ENCODE measurements at places on chromosomes 5 and 9.

DNA sequence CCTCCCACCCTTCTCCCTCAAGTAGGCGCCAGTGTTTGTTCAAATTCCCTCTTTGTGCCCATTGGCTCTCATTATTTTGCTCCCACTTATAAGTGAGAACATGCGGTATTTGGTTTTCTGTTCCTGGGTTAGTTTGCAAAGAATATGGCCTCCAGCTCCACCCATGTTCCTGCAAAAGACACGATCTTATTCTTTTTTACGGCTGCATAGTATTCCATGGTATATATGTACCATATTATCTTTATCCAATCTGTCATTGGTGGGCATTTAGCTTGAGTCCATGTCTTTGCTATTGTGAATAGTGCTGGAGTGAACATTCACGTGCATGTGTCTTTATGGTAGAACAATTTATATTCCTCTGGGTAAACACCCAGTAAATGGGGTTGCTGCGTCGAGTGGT is 63.0 kb upstream of the OTULINL start:
- DNase-seq, result no peak

DNA sequence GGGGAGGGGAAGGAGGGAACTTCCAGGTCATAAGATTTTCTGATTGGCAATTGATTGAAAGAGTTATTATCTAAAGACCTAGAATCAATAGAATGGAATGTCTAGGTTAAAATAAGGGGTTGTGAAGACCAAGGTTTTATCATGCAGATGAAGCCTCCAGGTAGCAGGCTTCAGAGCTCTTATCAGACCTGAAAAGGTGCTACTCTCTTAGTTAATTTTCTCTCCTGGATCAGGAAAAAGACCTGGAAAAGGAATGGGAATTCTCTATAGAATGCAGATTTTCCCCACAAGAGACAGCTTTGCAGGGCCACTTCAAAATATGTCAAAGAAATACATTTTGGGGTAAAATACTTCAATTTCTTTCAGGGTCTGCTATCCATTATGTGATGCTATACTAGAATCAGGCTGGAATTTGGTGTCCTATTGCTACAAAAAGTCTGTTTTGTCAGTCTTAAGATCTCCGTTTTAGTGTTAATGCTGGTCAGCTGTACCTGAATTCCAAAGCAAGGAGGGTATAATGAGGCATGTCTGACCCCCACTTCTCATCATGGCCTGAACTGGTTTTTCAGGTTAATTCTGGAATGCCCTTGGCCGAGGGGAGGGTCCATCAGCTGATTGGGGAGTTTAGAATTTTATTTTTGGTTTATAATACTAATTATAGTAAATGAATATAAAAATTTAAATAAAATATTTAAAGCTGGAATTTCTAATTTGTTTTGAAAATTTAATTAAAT is 16.6 kb upstream of the STOM start:
- DNase-seq, result no peak

- no peak for DNase-seq
These were observed 2.1 kb upstream of the GLIS3 start for GRCh38 chr9:4301971-4302427.

- DNase-seq, result no peak
These were observed 217.6 kb downstream of the NFIB start for GRCh38 chr9:14096258-14096922.

GRCh38 chr5:169946743-169947295 is 33.5 kb downstream of the INSYN2B start:
- no peak for DNase-seq

GRCh38 chr9:94805585-94805984 is 79.1 kb downstream of the AOPEP start:
- DNase-seq, result no peak

GRCh38 chr5:169656125-169656901 is 19.2 kb downstream of the DOCK2 start:
- DNase-seq, result no peak

- no peak for DNase-seq
These were observed 6.2 kb downstream of the FER start for GRCh38 chr5:108753877-108754276.

GRCh38 chr5:42870882-42871418 is 59.3 kb upstream of the SELENOP start:
- peak; percentile 6 for DNase-seq

GRCh38 chr5:1101961-1102713 is 9.7 kb downstream of the SLC12A7 start:
- DNase-seq, result peak; percentile 50

- DNase-seq, result no peak
These were observed 70.6 kb downstream of the IQGAP2 start for GRCh38 chr5:76473661-76474060.

DNA sequence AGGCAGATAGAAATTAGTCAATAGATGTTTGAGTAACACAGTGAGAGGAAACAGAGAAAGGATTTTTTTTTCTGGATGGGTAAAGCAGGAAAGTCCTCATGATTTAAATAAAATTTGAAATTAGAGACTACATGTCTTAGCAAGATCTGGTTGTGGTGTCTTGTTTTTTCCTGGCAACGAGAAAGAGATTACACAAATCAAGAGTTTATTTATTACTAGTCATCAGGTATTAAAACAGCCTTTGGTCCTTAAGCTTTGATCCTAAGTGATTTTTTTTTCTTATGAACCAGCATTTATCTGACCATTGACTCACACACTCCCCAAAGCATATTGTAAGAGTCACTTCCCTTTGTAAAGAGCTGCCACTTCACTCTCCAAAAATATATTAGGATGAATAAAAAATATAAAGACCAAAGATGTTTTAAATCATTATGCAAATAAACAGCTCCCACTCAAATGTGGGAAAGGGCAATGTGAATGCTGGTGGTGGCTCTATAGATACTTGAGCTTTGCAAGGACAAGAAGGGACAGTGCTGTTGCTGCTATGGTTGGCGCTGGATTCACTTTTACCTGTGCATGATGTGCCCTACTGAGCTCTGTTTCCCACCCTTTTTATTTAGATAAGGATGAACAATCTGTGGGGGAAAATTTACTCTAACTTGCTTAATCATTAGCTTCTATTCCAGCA is 1726.5 kb downstream of the MAT2B start:
- DNase-seq, result no peak

DNA sequence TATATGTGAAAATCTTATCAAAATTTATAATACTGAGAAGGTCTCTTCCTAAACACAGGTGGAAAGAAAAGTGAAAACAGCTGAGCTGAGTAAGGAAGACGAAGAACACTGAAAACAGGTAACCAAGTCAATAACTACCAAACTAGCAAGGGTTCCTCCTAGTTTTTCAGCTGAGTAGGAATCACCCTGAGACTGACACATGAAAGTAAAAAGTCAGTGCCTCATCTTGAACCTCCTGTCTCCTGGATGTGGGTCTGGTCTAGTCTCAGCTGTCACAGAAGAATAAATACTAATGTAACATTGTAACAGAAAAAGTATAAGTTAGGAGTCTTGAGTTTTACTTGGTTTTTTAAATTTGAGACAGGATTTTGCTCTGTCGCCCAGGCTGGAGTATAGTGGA is 121.0 kb downstream of the MEF2C start:
- DNase-seq, result no peak

DNA sequence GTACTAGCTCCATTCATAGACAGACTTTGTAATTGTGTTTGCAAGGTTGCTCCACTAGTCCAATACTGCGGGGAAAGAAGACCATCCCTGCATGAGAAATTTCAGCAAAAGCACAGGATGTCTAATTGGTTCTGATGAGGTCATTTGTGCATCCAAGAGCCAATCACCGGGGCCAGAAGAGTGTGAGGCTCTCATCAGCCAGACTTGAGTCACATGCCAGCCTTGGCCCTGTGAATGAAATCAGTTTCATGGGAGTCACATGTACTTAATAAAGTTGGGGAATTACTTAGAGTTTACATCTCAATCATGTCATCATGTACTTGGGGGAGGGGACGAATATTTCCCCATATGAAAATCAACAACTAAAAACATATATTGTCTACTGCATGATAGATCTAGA is 1236.0 kb downstream of the MAT2B start:
- no peak for DNase-seq

DNA sequence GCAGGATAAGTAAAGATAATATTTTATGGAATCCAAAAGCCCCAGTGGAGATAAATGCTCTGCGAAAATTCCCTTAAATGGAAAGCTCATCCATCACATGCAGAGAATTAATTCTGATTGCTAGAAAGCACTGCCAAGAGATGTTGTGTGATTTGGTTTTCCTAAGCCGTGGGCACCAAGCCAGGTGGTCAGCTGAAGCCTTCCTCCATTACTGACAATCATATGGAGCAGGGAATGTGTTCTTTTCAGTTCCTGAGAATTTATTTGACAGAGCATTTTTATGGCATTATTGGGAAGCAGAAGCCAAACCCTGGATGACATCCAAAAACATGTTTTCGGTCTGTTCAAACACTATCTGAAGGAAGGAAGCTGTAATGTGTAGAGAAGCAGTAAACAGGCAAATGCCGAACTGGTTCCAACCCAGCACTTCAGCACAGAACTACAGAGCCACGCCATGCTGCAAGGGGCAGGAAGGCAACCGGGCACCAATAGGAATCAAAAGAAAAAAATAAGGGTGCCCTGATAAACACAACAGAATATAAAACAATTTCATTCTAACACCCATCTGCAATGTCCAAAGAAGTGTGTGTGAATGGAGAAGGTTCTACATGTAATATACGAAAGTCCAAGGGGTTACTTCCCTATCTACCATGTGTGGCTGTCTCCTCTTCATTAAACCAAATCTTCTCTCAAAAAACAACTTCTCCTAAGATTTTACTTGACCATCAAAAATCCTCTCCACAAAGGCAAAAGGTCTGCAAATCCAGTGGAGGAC is 12.3 kb downstream of the ARSB start:
- no peak for DNase-seq

DNA sequence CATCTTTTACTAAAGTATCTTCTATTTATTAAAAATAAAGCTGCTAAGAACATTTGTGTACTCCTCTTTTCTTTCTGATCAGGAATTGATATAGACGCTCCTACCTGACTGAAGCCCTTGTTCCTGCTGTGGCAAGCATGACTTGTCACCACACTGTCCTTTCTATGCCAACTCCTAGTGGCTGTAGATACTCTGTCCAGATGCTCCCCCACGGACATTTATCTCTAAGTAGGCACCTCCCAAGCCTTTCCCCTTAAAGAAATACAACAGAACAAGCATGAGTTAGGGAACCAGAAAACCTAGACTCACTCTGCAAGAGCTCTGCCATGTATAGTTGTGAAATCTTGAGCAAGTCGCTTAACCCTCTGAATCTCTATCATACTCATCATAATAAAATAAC is 53.2 kb downstream of the FAM114A2 start:
- no peak for DNase-seq

DNA sequence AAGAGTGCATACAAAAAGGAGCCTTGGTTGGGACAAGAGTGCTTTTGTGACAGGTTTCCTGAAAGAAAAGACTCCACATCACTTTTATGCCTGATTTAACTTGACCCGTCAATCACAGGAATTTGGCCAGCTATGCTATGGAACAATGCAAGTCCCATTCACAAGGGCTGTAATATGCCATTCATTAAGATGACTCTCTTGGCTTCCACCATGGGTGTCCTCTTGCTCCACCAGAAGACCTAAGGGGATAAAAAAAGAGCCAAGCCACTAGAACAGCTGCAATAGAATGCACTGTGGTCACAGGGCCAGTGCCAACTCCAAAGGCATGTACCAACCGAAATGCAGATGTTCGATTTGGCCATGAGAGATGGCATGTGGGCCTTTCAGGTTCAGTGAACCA is 480.1 kb upstream of the MPDZ start:
- no peak for DNase-seq

DNA sequence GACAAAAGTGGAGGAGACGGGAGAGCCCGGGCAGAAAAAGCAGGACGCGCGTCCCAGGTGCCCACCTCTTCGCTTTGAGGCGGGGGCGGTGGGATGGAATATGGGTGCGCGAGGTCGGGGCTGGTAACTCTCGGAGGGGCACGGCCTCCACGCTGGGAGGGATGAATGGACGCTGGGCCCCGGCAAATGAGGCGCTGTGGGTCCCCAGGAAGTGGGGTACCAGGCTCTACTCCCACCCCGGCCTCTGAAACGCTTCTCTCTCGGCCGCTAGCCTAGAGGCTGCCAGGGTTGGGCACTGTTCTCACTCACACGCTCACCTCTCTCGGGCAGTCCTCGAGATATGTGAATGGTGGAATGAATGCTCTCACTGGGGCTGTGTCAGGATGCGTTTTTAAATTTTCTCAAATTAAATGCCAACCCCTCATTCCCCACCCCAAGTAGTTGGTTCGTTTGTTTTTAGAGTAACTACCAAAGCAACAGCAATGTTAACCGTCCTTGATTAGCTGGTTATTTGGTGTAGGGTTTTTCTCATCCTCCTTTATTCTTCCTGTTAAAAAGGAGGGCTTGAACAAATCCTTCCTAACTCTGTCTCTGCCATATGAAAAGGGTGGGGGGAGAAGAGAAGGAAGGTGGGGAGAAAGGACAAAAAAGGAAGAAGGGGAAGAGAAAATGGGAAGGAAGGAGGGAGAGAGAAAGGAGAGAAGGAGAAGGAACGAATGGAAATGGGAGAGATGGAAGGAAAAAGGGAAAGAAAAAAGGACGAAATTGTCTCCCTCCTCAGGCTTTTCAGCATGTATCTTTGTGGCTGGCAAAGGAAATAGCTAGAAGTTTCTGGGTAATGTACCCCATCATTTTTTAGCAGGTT is 1.3 kb upstream of the EBF1 start:
- no peak for DNase-seq

DNA sequence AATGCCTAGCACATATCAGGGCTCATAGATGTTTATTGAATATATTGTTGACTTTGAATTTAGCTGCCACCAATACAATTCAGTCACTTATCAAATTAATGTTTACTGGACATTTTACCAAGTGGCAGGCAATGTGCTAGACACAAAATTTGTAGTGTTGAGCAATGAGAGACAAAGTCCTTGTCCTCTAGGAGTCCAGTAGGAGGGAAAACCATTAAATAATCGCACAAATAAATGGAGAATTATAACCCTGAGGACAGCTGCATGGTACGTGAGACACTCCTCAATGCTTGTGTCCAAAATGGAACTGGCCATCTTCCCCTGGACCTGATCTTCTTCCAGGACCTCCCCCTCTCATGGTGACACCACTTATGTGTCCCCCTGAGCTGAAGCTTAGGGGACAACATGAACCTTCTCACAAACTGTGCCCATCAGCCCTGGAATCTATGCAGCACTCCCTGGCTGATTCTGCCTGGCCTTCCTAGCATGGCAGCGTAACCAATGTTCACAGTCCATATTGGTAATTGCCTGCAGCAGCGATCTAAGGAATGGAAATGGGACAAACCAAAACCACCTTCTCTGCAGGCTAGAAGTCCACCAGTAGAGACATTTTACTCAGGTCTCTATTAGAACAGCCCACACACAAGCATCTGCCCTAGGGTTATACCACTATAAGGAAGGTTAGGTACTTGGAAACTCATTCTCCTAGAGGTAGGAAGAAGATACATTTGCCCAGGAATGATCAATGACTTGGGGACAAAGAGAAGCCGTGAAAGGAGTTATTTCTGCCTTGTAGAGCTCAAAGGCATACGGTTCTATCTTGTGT is 75.5 kb downstream of the FGF1 start:
- DNase-seq, result no peak
